ENCODE measurements at places on chromosomes 5 and 9.

- DNase-seq: no peak
These were observed 132.0 kb downstream of the FSTL4 start for GRCh38 chr5:133480366-133480765.

GRCh38 chr5:142295084-142295758, 29.6 kb downstream of the SPRY4 start:
- no peak for DNase-seq

DNA sequence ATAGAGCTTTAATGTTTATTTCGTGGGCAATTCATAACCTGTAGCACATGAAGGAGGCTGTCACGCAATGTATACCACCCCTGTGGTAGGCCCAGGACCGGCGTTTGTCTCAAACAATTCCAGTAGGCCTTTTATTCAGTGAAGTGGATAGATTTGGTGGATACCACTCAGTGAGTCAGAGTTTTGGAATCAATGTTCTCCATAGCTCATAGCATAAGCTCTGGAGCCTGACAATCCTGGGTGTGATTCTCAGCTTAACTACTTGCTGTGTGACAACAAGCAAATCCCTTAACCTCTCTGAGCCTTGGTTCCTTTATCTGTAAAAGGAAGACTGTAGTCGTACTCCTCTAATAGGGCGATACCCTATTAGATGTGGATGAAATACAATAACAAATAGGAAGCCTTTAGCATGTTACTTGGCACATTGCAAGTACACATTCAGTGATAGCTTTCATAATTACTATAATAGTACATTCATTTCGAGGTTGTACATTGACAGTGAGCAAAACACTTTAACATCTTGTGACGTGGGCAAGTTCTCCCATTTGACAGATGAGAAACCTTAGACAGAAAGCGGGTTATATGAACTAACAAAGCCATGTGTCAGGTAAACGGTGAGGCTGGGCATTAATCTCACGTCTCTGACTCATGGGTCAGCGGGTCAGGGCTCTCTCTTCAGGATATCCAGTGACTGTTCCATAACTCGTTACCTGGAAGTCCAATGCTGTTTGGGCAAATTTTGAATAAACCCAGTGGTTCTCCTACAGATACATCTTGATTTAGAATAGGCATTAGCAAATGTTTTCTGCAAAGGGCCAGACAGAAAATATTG, 130.8 kb downstream of the C9orf152 start:
- DNase-seq: no peak

DNA sequence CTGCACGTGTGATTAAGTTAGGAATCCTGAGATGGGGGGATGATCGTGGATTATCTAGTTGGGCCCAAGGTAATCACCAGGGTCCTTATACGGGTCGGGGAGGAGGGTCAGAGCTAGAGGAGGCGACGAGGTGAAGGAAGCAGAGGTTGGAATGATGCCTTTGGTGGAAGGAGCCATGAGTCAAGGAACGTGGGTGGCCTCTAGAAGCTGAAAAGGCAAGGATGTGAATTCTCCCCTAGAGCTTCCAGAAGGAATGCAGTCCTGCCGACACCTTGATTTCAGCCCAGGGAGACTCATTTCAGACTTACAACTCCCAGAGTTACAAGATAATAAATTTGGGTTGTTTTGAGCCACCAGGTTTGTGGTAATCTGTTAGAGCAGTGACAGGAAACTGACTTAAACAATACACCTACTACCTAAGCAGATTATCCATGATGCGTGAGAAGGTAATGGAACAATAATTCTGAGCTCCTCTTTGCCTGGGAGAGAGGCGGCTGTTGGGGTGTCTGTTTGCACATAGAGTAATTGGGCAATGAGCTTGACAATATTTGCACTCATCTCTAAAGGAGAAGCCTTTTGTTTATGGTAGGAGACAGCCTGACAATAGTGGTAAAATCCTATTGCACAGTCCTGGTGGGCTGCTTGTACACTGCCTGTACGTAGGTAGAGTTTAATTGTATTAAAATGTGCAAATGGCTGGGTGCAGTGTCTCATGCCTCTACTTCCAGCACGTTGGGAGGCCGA, 129.3 kb upstream of the IER5L start:
- DNase-seq: no peak

GRCh38 chr5:36713541-36713940, 107.1 kb downstream of the SLC1A3 start:
- no peak for DNase-seq

- no peak for DNase-seq
These were observed 266.5 kb downstream of the MSX2 start for GRCh38 chr5:174990909-174991308.

GRCh38 chr5:170217831-170218230, 15.0 kb upstream of the C5orf58 start:
- no peak for DNase-seq

DNA sequence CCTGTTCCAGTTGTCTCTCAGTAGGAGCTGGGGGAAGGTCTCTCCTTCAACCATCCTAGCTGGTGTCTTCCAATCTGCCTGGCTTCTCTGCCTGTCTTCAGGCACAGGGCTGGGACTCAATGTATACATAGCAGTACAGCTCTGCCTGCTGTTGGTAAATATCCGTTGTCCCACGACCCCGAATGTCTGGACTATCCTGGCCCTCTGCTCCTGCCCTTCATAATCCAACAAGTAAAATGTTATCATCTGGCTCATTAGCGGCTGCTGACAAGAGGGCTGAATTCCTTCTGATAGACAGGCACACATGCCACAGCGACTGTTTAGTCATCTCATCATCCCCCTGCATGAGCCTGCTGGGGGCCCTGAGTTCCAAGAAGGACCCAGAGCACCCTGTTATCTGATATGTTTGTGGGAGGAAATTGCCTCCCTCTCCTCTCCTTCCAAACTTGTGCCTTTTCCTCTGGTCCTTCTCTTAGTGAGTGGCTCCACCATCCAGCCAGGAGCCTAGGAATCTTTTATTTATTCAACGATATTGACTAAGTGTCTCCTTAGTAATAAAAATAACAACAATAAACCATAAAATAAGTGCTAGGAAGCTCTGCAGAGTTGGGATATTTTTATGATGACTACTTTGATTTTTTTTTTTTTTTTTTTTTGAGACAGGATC, 29.5 kb upstream of the TGFBR1 start:
- DNase-seq: no peak
